ENCODE measurements at places on chromosomes 12 and 14. TPM values are rescaled to one million over a fixed set of nuclear protein-coding genes. Genes with fewer than 3 reads are reported as not detected.

- no peak for DNase-seq
These were observed 10.4 kb downstream of the POLE2 start for GRCh38 chr14:49677643-49678042.

DNA sequence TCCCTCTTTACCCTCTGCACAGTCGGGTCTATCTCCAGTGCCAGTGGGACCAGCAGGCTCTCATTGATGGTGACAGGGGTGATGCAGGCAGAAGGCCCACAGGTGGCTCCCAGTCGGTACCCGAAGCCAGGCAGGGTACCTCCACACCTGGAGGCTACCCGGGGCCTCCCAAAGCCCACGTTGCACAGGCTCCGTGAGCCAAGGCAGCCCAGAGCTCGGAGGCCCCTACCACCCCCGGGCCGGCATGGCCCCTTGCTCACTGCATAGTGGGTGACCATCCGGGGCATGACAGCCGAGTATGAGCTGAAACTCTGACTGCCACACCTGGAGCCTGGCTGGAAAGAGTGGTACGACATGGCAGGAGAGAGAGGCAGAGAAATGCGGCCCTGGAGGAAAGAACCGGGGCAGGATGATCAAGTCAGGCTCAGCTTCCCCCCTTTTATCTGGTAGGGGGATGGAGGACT lies at the start of gene KRT82:
Gene KRT82 (minus strand): TSS at position 414 of the 464 bp plus-strand sequence. CDS start 58 bp downstream, at position 356.
- no peak for DNase-seq

- no peak for DNase-seq
These were observed 58.6 kb upstream of the RASSF3 start for GRCh38 chr12:64551676-64552075.

GRCh38 chr12:89176676-89177075 lies 175.6 kb downstream of the DUSP6 start:
- DNase-seq, result no peak

GRCh38 chr12:68896881-68897540 lies 36.0 kb downstream of the CPM start:
- DNase-seq, result no peak

- no peak for DNase-seq
These were observed 11.3 kb upstream of the SCFD1 start for GRCh38 chr14:30610787-30611343.

GRCh38 chr12:106243620-106244019 lies 4.2 kb downstream of the CKAP4 start:
- no peak for DNase-seq

DNA sequence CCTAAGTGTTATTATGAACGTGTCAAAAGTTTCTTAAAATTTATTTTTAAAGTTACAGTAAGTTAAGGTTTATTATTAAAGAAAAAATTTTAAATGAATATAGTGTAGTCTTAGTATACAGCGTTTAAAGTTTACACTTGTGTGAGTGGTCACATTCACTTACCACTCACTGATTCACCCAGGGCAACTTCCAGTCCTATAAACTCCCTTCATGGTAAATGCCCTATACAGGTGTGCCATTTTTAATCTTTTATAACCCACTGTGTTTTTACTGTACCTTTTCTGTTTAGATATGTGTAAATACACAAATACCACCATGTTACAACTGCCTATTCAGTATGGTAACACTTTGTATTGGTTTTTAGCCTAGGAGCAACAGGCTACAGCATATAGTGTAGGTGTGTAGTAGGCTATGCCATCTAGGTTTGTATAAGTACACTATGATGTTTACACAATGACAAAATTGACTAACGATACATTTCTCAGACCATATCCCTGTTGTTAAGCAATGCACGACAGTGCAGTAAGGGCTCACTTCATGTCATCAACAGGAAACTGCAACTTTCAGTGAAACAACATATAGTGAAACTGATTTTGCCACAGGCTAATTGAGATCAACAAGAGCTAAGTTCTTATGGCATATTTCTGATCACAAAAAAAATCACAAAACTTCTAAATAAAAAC lies 112.0 kb upstream of the TMCC3 start:
- DNase-seq, result no peak

- no peak for DNase-seq
These were observed 27.4 kb downstream of the SRRM4 start for GRCh38 chr12:119008691-119009221.

DNA sequence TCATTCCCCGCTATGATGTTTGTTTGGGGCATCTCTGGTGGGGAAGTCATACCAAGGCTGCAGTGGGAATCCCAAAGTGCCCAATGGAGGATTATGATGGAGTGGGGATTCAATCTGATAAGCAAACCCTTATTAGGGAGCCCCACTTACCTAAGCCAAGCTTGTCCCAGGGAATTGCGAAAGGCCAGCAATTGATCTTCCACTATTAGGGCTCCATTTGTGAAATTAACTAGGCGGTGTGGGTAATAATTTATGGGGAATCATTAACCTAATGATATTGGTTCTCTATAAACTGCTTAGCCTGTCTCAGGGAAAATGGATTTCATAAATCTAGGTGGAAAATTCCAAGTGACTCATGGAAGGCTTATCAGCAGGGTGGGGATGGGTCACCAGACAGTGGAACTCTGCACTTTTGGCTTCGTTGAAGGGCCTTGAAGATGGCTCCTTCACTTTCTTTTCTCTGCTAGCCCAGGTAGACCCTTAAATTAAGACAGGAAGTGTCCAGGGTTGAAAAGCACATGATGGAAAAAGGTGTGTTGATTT lies 113.0 kb upstream of the WSCD2 start:
- DNase-seq, result no peak

DNA sequence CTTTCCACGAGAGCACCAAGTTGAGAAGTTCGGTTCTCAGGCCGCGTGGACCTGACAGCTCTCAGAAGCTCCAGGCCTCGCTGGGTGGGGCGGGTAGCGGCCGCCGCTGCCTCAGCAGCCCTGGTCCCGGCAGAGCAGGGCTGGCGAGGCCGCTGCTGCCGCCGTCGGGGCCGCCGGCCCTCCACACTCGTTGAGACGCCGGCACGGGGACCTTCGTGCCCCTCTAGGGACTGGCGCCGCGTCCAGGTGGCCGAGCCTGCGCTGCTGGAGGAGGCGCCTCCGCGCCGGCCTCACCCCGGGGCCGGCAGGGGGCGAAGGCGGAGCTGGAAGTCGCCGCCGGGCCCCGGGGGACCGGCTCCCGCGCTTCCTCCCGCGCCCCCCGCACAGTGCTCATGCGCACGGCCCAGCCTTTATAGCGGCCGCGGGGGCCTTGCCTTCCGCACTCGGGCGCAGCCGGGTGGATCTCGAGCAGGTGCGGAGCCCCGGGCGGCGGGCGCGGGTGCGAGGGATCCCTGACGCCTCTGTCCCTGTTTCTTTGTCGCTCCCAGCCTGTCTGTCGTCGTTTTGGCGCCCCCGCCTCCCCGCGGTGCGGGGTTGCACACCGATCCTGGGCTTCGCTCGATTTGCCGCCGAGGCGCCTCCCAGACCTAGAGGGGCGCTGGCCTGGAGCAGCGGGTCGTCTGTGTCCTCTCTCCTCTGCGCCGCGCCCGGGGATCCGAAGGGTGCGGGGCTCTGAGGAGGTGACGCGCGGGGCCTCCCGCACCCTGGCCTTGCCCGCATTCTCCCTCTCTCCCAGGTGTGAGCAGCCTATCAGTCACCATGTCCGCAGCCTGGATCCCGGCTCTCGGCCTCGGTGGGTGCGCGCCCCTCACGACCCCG lies at the start of gene COCH:
Gene COCH (plus strand): TSS at position 440 of the 879 bp plus-strand sequence. CDS start 380 bp downstream, at position 820.
- peak; percentile 88 for DNase-seq

- DNase-seq, result peak; percentile 84
These were observed 48.5 kb downstream of the ADGRD1 start for GRCh38 chr12:131002216-131002631.

DNA sequence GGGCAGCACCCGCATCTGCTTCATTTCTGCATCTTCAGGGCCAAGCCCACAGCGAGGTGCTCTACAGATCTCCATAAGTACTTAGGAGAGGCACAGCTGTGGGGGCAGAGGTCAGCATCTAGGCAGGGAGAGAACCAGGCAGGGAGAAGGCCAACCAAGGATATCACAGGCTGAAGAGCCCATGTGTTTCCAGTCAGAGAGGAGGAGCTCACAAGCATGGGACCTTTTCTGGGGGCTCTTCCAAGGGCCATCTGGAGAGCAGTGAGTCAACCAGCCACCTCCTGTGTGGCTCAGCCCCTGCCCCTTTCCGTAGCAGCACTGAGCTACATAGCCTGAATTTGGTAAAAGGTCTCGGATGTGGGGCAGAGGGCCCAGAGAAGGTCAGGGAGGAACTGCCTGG lies 78.5 kb downstream of the ARL6IP4 start:
- no peak for DNase-seq

GRCh38 chr14:68891851-68892660 lies 87.0 kb downstream of the ACTN1 start:
- peak; percentile 73 for DNase-seq

GRCh38 chr12:93707836-93708235 lies 30.7 kb downstream of the CRADD start:
- DNase-seq, result peak; percentile 52

GRCh38 chr12:6228535-6229223 lies 28.5 kb downstream of the CD9 start:
- no peak for DNase-seq

DNA sequence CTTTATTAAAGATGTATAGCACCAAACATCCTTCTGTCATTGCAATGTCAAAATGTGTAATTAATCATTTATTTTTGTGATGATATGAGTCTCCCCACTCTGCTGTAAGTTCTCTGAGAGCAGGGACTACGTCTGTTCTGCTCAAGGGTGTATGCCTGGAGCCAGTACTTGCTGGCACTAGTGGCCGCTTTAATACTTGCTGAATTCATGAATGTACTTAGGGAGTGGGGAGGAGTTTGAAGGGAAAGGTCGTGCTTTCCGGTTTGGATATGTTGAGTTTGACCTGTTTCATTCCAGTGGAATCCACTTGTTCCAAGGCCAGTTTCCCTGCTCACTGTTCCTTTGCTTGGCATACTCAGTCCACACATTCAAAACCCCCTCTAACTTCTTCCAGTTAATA lies 1.9 kb upstream of the DCAF5 start:
- peak; percentile 69 for DNase-seq

- no peak for DNase-seq
These were observed 549.6 kb downstream of the DIO2 start for GRCh38 chr14:79661752-79662151.

- no peak for DNase-seq
These were observed 101.1 kb upstream of the FRMD6 start for GRCh38 chr14:51550636-51551035.

GRCh38 chr14:90398315-90398839 lies 1.5 kb downstream of the CALM1 start:
- DNase-seq, result peak; percentile 90

RFX4 gene
- not detected for total RNA-seq

DTX3 gene
- 17.1 TPM for total RNA-seq

LIN7A gene
- total RNA-seq, result 11.5 TPM

ARF6 gene
- total RNA-seq, result 63.9 TPM

HSPA2 gene
- total RNA-seq, result 1.8 TPM

ZNF385A gene
- 0.88 TPM for total RNA-seq

LARP4 gene
- 37.6 TPM for total RNA-seq

RNASE7 gene
- not detected for total RNA-seq

TC2N gene
- total RNA-seq, result 0.29 TPM

SPRYD4 gene
- total RNA-seq, result 2.7 TPM

CCDC175 gene
- not detected for total RNA-seq
